Epithelial cell of proximal tubule (primary cell): ENCODE measurements at places on chromosomes 5 and 9.

GRCh38 chr9:5846096-5846495, 13.2 kb upstream of the ERMP1 start:
- no peak for DNase-seq

DNA sequence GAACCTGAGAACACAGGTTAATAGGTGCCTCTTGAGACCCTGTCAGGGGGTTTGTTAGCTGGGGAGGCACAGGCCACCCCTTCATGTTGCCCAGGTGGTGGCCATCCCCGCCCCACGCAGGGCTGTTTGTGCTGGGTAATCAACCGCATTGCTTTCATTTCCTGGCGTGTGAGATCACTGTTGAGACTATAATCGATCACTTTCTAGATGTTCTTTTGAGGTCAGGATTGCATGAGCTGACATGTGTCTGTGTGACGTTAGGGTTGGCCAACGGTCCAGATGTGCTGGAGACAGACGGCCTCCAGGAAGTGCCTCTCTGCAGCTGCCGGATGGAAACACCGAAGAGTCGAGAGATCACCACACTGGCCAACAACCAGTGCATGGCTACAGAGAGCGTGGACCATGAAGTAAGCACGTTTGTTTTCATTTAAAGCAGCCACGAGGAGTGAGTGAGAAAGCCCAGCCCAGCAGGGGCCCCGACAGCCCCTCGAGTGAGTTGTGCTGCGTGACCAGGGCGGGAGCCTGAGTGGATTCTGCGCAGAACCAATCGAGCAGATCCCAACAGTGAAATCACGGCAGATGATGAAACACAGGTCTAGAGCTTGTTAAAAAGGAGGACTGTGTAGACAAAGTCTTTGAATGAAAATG, 115.0 kb upstream of the CACNA1B start:
- DNase-seq, result no peak

DNA sequence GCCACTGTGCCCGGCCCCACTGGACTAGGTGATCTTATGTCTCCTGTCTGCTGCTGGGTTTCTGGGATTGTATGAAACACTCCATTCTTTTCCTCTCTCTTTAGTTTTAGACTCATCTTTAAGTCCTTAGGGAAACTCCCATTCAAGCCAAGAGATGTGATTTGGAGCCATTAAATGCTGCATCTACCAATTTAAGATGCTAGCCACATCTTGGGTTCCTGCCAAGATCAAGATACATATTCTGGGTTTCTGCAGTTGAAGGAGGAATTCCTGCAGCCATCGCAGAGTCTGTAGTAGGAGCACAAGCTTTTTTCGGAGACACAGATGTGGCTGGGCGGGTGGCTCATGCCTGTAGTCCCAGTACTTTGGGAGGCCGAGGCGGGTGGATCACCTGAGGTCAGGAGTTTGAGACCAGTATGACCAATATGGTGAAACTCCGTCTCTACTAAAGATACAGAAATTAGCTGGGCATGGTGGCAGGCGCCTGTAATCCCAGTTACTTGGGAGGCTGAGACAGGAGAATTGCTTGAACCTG, 23.2 kb downstream of the STXBP1 start:
- no peak for DNase-seq

GRCh38 chr5:74587890-74588289, 52.6 kb downstream of the ENC1 start:
- DNase-seq, result no peak

DNA sequence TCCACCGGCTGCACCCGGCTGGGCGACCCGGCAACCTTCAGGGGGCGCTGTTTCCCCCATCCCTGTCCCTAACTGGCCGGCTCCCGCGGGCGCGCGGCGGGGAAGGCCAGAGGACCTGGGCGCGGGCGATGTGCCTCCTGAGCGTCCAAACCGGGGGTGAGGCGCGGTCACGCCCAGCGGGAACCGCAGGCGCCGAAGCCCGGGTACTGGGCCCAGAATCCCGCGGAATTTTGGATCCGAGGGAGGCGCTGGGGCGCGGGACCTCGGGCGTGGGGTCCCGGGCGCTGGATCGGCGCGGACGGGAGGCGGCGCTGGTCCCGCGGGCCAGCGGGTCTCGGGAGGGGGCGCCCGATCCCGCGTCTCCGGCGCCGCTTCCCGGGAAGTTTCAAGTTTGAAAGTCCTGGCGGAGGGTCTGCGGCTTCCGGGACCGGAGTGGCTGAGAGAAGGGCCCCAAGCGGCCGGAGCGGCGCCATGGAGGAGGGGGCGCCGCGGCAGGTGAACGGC, at the start of gene PKN3:
PKN3 (plus strand) TSS at position 59 of the 504 bp plus-strand sequence; CDS start at position 472, 413 bp downstream.
- no peak for DNase-seq

GRCh38 chr9:91241909-91242308, 119.8 kb downstream of the AUH start:
- peak; percentile 58 for DNase-seq
